ENCODE measurements at places on chromosomes 1 and 21. TPM values are rescaled to one million over a fixed set of nuclear protein-coding genes. Genes with fewer than 3 reads are reported as not detected.

- no peak for DNase-seq
These were observed 7.3 kb downstream of the TSHB start for GRCh38 chr1:115036814-115037507.

- DNase-seq, result no peak
These were observed 156.5 kb upstream of the VAMP3 start for GRCh38 chr1:7614576-7615074.

GRCh38 chr1:25902462-25902861, 3.8 kb downstream of the STMN1 start:
- peak; percentile 62 for DNase-seq

DNA sequence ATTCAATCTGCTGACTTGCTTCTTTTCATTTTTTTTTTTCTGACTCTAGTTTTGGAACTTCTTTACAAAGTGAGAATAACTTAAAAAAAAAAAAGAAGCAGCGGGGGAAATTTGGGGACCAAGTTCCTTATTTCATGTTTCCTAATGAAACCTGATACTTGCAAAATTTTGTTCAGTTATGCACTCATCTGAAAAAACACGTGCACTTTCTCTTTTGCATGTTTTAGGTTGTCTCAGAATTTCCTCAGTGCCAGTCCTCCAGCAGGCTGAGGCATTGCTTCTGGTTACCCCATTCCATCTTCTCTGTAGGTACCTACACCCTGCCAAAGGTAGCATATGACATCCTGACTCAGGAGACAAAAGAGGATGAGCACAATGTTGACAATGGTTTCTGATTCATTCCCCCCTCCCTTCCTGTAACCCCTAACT, 299.7 kb downstream of the GRIK1 start:
- DNase-seq, result no peak

The SH2D1B gene
- not detected for total RNA-seq
